Tibial nerve (tissue), 4 donors: ENCODE measurements at places on chromosomes 12 and 14.

DNA sequence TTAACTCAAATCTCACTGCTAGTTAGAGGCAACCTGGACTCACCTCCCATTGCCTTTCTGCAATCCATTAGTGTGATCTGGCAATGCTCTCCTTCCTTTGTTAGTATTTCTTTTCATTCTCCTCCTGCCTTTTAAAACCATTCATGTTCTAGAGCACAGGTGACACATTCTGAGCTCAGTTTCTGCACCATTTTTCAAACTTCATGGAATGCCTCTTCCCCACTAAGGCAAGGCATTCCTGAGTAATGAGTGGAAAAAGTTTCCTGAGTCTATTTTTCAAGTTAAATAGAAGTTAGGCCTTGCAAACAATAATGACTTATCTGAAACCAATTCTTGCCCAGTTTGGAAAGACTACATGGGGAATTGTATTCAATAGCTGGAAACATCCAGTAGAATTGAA lies 1001.8 kb downstream of the BCL11B start:
- DNase-seq = no peak

- DNase-seq = no peak
These were observed 76.0 kb upstream of the CAPRIN2 start for GRCh38 chr12:30830751-30831150.

GRCh38 chr12:29088611-29089219 lies 60.4 kb upstream of the FAR2 start:
- no peak for DNase-seq

DNA sequence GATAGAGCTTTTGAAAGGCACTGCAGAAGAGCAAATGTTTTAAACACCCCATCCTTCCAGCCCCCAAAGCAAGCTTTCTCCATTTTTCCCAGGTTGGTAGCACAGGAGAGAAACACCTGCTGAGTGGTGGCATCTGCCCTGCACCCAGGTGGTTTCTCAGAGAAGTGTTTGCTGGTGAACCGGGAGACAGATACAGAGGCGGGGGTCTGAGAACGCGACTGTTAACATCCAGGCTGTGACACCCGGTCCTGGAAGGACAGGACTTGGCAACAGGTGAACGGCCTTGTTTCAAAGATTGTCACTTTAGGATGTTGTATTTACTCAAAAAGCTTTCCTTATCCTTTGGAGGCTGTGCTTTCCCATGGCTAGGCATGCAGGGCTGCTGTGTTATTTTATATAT lies 18.5 kb downstream of the MMAB start:
- DNase-seq = no peak

DNA sequence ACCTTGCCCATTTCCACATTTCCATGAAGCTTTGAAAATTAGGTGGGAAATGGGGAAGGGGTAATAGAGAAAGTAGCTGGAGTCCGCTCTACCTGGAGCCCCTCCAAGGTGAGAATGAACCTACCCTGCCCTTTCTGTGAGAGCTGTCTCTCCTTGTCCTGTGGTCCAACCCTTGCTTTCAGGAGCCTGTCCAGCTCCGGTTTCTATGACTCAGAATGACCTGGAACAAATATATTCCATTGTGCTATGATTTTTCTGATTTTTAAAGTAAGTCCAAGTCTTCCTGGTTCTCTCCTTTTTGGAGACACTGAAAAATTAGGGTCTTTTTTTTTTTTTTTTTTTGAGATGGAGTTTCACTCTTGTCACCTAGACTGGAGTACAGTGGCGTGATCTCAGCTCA lies 89.1 kb upstream of the VASH1 start:
- no peak for DNase-seq
